Frontal cortex (tissue), 4 donors: ENCODE measurements at places on chromosomes 12 and 14. TPM values are rescaled to one million over a fixed set of nuclear protein-coding genes. Genes with fewer than 3 reads are reported as not detected.

MUCL1 gene
- not detected for total RNA-seq

CD27 gene
- total RNA-seq = 0.41 TPM

- DNase-seq = no peak
Observed at GRCh38 chr12:99055299-99055698, 410.2 kb downstream of the APAF1 start.

GRCh38 chr12:49733219-49734017, 7.9 kb upstream of the TMBIM6 start:
- no peak for DNase-seq

DNA sequence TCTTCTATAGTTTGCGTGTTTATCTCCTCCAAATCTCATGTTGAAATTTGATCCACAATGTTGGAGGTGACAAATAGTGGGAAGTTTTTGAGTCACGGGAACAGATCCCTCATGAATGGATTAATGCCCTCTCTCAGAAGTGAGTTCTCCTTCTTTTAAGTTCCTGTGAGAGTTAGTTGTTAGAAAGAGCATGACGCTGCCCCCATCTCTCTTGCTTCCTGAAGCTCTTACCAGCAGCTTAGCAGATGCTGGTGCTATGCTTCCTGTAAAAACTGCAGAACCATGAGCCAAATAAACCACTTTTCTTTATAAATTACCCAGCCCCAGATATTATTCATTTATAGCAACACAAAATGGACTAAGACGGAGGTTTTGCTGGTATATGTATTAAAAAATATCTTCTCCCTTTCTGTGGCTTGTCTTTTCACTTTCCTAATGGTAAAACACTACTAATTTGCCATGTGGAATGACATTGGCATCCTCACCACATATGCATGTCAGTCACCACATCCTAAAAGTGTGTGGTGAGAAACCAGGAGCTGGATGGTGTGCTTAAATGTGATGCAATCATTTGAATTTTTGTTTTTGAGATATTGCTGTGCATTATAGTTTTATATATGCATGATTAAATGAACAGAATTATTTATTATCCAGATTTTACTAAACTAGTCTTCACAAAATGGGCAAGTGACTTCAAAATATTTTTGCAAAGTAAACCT, 449.3 kb downstream of the ADAMTS20 start:
- DNase-seq = no peak
